ENCODE measurements at places on chromosomes 5 and 9.

GRCh38 chr9:94528886-94529285 lies 26.0 kb upstream of the PCAT7 start:
- DNase-seq = no peak

- DNase-seq = no peak
These were observed 983 bp downstream of the RCL1 start for GRCh38 chr9:4793459-4794395.

DNA sequence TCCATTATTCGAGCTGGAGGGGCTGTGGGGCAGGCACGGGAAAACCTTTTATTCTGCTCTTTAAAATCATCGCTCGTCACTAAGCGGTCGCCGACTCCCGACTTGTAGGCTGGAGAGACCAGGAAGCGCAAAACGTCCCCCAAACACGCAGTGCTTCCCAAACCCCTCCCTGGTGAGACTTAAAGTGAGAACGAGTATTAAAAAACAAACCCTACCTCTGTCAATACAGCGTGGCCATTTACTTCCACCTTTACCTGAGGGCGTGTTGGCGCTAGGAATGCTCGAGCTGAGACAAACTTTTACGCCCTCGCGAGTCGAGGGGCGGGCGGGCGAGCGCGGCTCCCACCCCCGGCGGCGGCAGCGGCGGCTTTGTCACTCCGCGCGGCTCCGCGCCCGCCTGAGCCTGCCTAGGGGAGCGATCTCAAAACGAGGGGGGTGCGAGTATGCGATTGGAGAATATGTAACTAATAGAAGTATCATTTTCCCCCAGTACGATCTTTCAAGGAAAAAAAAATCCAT lies at the start of gene NR2F1-AS1:
Gene NR2F1-AS1, minus strand, starts transcription at position 293 of the 519 bp plus-strand sequence.
- DNase-seq = no peak

- DNase-seq = no peak
These were observed 32.7 kb upstream of the ARAP3 start for GRCh38 chr5:141714542-141715310.

DNA sequence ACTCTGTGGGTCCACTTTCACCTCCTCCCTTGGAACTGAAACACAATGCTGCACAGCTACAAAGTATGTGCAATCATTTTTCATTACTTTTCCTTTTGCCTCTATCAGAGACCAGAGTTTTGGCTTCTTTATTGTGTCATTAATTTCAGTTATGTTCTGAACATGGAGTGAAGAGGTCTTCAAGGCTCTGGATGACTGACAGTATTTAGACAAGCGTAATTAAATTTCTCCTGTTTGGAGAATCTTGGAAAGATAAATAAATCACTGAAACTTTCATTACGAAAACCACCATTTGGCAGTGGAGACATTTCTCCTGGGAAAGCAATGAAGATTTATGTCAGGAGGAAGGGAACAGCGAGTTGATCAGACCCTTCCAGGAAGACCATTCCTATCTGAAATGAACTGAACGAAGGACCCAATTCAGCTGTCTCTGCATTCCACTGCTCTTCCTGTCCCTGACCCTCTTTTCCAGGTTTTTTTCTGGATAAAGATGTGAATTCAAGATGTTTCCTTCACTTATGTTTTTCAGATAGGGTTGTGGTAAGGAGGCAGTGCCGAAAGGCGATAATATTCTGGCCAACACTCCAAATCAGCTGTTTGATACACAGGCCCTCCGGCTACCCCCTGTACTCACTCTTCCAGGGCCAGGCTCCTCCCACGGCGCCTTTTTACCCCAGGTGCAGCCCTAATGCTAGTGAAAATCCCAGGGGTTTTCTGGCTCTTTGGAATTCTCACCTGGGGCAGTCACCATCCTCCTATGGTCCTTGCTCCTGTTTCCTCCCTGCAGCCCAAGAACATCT lies 77.2 kb upstream of the OSMR start:
- no peak for DNase-seq

- no peak for DNase-seq
These were observed 2.2 kb downstream of the DUSP1 start for GRCh38 chr5:172768573-172769341.

GRCh38 chr9:99894826-99895225 lies 11.6 kb upstream of the STX17 start:
- DNase-seq = no peak

DNA sequence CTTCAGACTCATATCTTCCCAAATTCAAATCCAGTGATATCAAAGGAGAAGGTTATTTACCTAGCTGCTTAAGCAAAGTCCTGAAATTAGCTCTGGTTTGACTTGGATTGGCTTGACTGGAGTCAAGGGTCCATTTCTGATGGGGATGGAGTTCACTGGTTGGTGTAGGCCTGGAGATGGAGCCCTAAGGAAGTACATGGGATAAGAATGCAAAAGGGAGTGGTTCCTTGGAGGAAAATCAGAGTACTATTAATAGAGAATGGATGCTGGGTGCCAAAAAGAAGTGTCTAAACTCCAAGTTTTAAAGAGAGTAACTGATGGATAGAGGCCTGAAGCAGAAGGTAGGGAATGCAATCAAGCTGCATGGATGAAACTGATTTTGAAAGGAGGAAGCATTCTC lies 13.8 kb downstream of the TXNDC8 start:
- DNase-seq = no peak

- no peak for DNase-seq
These were observed 651.4 kb downstream of the RAB3C start for GRCh38 chr5:59234236-59234635.

- DNase-seq = no peak
These were observed 82.1 kb upstream of the RUSC2 start for GRCh38 chr9:35407846-35408245.

GRCh38 chr9:136231478-136232297 lies 13.9 kb downstream of the QSOX2 start:
- no peak for DNase-seq

GRCh38 chr5:123949807-123950340 lies 437.9 kb downstream of the CSNK1G3 start:
- DNase-seq = no peak

GRCh38 chr5:10600626-10601245 lies 36.9 kb downstream of the ANKRD33B start:
- DNase-seq = no peak

- DNase-seq = no peak
These were observed 84.3 kb downstream of the EQTN start for GRCh38 chr9:27212621-27213020.

GRCh38 chr5:56676091-56676768 lies 139.1 kb upstream of the MAP3K1 start:
- no peak for DNase-seq

- DNase-seq = peak; percentile 34
These were observed 744 bp downstream of the OTULIN start for GRCh38 chr5:14665101-14665822.

DNA sequence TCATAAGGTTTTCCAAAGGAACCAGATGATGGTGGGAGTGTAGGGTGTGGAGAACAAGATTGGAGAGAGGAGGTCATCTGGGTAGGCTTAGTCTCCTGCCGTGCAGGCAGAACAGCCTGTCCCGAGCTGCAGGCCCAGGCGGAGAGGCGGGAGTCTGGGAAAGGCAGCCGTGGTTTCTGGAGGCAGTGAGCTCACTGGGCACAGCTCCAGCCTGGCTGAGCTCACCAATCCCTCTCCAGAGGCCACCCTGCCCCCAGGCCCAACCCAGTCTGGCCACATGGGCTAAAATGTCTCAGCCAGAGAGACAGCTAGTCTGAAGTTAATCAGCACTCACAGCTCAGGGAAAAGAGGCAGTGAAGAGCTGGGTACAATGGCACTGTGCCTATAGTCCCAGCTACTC lies 12.3 kb downstream of the P4HA2 start:
- peak; percentile 82 for DNase-seq

- no peak for DNase-seq
These were observed 4.8 kb downstream of the DNAJB5 start for GRCh38 chr9:34994260-34994899.

- no peak for DNase-seq
These were observed 4.6 kb downstream of the MRPL41 start for GRCh38 chr9:137556069-137556838.

DNA sequence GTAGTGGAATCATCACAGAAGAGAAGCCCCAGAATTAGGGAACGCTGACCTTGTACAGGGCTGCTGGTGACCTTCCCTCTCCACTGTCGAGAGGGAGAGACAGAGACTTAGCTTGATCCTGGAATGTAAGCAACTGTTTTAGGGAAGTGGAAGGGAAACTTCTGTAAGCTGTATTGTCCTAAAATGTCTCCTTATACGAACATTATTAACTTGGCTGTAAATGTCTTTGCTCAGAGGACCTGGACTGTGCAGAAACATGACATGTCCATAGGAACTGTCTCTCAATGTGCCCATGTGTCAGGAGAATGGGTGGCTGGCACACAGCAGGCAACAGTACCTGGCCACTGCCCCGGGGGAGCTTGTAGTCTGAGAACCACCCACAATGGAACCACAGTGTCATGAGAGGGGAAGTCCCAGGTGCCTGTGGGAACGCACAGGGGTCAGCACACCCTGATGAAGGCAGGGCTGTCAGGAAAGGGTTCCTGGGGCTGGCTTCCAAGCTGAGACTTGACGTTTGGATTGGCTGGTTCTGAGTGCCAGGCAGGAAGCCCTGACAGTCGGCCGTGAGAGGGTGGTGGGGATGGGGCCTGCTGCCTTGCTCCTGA lies 34.0 kb downstream of the DAP start:
- no peak for DNase-seq

- no peak for DNase-seq
These were observed 23.7 kb downstream of the ACTL7A start for GRCh38 chr9:108885643-108886348.

DNA sequence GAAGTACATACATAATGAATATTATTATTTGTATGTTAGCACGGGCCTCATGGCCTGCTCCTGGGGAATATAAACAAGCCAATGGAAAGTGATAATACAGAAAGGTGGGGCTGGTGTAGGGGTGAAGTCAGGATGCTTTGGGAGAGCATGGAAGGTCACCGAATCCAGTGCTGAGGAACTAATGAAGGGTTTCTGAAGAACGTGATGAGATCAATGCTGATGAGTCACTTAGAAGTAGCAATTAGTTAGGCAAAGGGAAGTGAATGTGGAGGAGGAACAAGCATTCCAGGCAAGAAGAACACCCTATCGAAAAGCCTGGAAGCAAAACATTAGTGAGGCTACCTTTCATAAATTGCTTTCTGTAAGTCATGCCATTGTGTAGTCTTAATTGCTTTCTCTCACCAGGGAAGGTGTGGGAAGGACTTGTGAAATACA lies 2.1 kb downstream of the ANXA1 start:
- DNase-seq = no peak

GRCh38 chr5:154755361-154756008 lies at the start of gene LARP1:
Gene LARP1 (plus strand): TSS chr5:154755377. CDS start chr5:154755758, 381 bp downstream.
- peak; percentile 56 for DNase-seq

DNA sequence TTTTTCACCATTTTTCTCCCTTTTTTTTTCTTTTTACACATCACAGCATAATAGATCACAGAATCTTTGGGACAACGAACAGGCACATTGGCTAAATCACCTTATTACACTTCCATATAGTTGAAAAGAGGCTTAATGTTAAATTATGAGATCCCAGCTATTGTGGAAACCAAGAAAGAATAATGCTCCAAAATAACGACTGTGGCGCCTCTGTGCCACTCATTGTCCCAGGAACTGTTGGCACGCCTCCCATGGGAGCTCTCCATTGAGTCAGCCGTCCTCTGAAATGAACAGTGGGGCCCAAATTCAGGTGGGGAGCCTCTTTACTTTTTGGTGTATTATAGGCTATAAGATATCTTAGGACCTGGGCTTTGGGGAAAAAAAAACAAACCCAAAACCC lies 82.2 kb upstream of the NFIB start:
- no peak for DNase-seq

DNA sequence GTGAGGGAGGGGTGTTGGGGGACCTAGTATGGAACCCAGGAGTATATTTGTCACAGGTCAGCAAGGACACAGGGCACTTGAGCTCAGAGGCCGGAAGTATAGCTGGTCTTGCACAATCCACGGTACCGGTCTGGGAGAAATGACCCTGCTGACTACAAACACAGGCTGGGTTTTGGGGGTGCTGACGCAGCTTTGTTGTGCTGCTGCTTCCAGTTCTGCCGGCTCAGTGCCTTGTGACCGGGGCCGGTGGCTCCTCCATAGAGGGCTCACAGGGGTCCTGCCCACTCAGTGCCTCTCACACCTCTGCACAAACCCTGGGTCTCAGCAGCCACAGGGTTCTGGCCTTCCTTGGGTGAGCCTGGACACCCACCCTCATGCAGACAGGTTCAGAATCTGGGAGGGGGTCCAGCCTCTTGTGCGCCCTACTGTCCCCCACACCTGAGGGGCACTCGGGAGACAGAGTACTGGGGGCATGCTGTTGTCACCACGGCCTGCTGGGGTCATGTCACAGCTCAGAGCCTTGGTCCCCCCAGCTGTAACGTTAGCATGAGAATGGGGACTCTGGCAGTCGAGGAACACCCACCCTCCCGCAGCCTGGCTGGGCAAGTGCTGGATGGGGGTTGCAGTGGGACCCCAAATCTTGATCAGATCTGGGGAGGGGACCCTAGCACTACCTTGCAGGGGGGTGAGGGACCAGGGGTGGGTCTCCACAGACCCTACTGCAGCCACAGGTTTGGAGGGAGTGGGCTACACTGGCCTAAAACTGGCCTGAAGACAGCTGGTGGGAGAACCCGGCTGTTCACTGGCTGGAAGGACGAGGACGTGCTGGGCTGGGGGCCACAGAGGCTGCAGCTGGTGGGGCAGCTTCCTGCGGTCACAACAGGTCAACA lies 17.7 kb downstream of the NINJ1 start:
- no peak for DNase-seq

GRCh38 chr5:180782748-180783147 lies 19.9 kb downstream of the MGAT1 start:
- DNase-seq = no peak

DNA sequence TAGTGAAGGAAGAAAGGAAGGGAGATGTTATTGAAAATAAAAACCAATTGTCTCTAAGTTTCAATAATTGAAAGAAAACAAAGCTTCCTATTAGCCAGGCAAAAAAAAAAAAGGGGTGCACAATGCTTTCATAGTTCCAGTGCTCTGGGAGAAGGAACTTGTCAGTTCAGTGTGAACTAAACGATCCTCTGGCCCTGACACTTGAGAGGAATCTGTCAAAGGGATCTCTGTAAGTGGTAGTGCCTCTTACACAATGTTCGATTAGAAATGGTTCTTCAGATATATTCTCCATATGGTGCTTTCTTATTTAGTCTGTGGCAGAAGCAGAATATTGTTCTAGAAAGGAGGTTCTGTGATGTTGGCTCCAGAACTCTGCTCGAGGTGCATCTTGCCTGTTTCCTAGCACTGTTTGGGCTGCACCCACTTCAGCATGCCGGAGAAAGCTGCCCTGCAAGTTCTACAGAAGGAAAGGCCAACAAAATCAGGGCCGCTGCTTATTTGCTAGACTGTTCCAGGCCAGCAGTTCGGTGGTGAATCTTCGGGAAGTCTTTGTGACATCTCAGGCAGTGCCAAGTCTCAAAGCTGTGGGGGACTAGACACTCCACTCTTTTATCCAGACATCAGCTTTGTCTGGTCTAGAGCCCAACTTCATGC lies 90.9 kb downstream of the PIK3R1 start:
- no peak for DNase-seq

GRCh38 chr9:110015759-110016158 lies 192.2 kb downstream of the C9orf152 start:
- DNase-seq = no peak

- DNase-seq = no peak
These were observed 9.4 kb upstream of the PWWP2A start for GRCh38 chr5:160128632-160129031.
